ENCODE measurements at places on chromosomes 13 and 19. TPM values are rescaled to one million over a fixed set of nuclear protein-coding genes. Genes with fewer than 3 reads are reported as not detected.

- DNase-seq = no peak
Observed at GRCh38 chr13:97499181-97499580, 65.2 kb downstream of the RAP2A start.

- DNase-seq = no peak
Observed at GRCh38 chr19:19425170-19425875, 19.8 kb downstream of the GATAD2A start.

- no peak for DNase-seq
Observed at GRCh38 chr19:2076526-2076944, 19.6 kb downstream of the MOB3A start.

GRCh38 chr13:61362522-61362921 is 53.1 kb downstream of the PCDH20 start:
- DNase-seq = no peak

GRCh38 chr19:55652311-55653128 is 2.3 kb upstream of the U2AF2 start:
- DNase-seq = no peak

DNA sequence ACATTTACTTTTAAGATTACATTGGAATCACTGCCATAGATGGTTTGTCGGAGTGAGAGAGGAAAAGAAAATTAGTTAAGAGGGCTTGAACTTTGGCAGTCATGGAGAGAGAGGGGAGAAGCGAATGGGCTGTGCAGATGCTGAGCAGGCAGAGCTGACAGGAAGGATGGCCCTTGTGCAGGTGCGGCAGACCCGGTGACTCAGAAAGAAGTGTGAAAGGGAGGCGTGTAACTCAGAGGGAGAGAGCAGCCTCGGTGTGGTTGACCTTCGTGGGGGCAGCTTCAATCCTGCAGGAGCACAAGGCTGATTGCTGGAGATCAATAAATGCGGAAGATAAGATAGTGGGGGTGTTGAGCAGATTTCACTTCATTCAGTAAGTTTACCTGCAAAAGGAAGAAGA is 76.9 kb downstream of the TNFSF13B start:
- DNase-seq = no peak

DNA sequence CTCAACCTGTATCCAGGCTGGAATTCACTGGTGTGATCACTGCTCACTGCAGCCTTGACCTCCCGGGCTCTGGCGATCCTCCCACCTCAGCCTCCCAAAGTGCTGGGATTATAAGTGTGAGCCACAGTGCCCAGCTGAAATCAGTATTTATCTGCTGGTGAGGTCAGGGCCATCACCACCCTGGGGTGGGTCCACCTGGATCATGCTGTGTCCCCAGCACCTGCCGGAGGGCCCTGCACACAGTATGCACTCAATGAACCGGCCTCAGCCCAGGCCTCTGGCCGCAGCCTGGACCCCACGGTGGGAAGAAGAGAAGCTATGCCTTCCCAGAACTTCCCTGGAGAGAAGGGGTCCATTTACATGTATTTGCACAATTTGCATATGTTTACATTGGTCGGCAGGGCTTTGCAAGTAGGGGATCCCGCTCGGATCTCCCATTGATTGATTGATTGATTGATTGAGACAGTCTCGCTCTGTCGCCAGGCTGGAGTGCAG is 2.6 kb upstream of the SLC5A5 start:
- no peak for DNase-seq

Gene ZNF548
- 9.9 TPM for total RNA-seq

Gene SMIM24
- 3.8 TPM for total RNA-seq

Data from H1 (cell line).